ENCODE measurements at places on chromosomes 3 and 15. TPM values are rescaled to one million over a fixed set of nuclear protein-coding genes. Genes with fewer than 3 reads are reported as not detected.
A peak's percentile ranks its signal among the peaks of the same experiment; 100 is the strongest.

The HDGFL3 gene
- total RNA-seq = 58.6 TPM

The CPNE9 gene
- total RNA-seq = not detected

The GPR87 gene
- total RNA-seq = not detected

The TBCCD1 gene
- 10.6 TPM for total RNA-seq

The CCDC39 gene
- total RNA-seq = 0.72 TPM

The MRPS22 gene
- 36.8 TPM for total RNA-seq

The NR1I2 gene
- 0.20 TPM for total RNA-seq

The CFAP91 gene
- total RNA-seq = 16.1 TPM

The TMCO5A gene
- total RNA-seq = not detected

The PCOLCE2 gene
- total RNA-seq = 1.5 TPM

The ISLR gene
- total RNA-seq = 314 TPM

The SOX2 gene
- total RNA-seq = not detected

The TTLL13 gene
- total RNA-seq = not detected

The LSAMP gene
- 1.1 TPM for total RNA-seq

The PLXNB1 gene
- total RNA-seq = 166 TPM

The CPLX3 gene
- not detected for total RNA-seq

The GABRB3 gene
- 3.0 TPM for total RNA-seq

The MAN2A2 gene
- total RNA-seq = 31.2 TPM

The DPPA2 gene
- total RNA-seq = not detected

DNA sequence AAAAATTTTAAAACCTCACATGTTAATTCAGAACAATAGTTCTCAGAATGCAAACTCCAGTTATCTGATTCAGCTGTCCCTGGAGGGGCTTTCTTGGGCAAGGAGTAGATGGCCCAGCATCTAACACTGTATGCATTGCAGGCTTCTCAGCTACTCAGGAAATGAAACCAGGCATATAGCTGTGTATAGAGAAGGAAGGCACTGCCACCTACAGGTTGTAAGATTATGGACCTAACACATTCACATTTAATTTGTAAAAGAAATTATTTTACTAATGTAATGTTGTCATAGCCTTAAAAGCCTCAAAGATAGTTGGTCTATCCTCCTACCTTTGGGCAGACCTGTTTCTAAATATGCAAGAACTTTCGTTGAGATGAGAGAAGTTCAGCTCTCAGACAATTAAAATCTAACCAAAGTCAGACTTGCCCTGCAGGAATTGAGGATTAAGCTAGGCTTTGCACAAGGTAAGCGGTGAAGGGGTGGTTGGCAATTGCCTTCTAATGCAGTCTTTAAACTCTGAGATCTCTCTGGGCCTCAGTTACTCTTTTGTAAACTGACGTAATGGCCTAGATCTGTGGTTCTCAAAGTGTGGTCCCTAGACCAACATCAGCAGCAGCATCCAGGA lies 132.8 kb upstream of the SLC24A5 start:
- no peak for DNase-seq

GRCh38 chr15:87733541-87733941 lies 523.0 kb downstream of the NTRK3 start:
- no peak for DNase-seq

- no peak for DNase-seq
Observed at GRCh38 chr3:98711426-98711825, 51.7 kb upstream of the ST3GAL6 start.

- no peak for DNase-seq
Observed at GRCh38 chr15:65910341-65910740, 41.0 kb downstream of the RAB11A start.

- no peak for DNase-seq
Observed at GRCh38 chr3:100022506-100022905, 91.8 kb downstream of the FILIP1L start.

DNA sequence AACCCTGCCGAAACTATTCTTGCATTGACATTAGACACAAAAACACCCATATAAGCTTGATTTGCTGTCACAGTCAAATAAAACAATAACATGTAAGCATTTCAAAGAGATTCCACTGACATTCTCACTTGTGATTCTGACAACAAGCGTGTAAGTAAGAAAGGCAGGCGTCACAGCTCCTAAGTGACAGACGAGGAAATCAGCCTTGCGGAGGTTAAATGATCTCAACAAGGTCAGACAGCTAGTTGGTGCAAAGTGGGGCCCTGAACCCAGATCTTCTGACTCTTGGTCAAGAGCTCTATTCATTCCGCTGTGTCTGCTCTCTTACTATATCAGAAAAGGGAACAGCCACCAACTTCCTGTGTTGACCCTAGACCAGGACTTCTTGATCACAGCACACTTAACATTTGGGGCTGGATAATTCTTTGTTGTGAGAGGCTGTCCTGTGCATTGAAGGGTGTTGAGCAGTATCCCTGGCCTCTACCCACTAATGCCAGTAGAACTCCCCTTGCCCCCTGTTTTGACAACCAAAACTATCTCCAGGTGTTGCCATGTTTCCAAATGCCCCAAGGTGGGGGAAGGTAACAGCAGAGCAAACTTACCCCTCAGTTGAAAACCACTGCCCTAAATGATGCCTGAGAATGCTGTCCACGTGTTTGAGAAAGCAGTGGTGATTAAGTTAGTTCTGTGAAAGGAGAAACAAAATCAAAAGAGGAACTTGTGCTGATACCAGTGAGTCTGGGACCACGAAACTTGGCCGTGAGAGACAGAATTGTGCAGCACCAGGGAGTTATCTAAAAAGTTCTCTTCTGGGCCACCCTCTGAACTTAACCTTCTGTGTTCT lies 86.1 kb downstream of the LIPC start:
- no peak for DNase-seq

DNA sequence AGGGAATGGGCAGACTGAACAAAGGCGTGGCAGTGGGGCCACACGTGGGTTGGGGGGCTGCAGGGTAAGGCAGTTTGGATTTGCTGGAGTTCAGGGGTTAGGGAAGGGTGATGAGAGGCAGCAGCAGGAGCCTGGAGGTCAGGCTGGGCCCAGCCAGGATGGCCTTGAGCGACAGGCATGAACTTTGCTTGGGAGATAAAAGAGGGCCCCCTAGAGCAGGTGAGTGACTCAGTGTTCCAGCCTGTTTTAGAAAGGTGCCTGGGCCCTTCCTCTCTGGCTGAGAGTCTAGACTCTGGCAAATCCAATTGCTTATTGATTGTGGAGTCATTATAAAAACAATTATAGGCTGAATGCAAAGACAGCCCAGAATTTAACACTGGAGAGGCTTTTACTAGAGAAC lies 75.1 kb downstream of the RAB11A start:
- DNase-seq = no peak

- no peak for DNase-seq
Observed at GRCh38 chr3:72862314-72863090, 14.3 kb upstream of the SHQ1 start.

DNA sequence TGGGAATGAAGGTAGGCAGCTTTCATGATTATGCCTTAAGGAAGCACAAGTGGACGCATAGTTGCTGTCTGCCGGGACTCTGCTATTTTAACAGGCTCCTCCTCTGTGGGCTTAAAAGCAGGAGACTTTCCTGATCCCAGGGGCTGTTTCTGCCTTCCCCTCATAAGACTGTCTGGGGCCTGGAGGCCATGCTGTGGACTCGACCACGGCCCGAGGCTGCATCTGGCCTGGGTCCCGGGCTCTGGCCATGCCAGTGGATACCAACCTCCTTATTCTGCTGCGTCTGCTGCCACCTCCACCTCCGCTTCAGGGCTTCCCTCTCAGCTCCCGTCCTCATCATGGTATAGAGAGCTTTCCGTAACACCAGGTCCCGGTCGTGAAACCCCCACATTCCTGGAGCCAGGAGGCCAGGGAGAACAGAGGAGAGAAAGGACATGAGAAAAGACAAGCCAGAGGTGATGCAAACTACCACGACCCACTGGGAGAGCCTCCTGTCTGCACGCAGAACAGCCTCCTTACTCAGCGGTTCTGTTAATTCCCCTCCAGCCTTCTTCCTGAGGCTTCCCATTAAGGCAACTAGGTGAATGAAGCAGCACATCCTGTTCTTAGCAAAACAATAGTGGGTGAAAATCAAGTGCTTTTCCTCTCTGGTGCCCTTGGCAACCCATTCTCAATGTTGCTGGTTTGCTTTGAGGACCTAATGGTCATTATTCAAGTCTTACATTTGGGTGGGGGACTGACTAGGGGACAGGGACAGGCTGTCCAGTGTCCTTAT lies 200.5 kb downstream of the KLF13 start:
- no peak for DNase-seq

- no peak for DNase-seq
Observed at GRCh38 chr3:71579935-71580406, 3.6 kb downstream of the FOXP1 start.

- DNase-seq = no peak
Observed at GRCh38 chr3:24133436-24133835, 188.3 kb downstream of the NR1D2 start.

GRCh38 chr3:154898916-154899315 lies 181.2 kb upstream of the MME start:
- DNase-seq = no peak

DNA sequence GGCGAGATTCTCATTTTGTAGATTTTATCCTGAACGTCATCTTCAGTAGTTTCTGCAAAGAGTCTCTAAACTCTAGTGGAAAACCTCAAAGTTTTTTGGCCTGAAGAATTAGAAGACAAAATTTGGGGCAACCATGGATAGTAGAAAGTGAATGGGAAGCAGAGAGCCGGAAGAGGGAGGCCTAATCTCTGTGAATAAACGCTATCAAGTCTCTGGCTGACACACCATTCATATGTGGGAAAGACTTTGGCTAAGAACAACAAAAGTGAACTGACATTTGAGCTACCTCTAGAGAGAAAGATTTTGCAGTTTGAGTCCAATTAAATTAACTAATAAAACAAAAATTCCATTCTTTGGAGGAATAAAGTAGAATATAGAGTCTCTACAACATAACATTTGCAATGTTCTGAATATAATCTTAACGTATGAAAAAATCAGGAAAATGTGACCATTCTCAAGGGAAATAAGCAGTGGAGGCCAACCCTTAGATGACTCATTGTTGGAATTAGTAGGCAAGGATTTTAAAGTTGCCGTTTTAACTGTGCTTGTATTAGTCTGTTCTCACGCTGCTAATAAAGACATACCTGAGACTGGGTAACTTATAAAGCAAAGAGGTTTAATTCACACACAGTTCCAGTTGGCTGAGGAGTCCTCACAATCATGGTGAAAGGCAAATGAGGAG lies 184.6 kb downstream of the C3orf38 start:
- DNase-seq = no peak

- DNase-seq = peak; percentile 87
Observed at GRCh38 chr3:52379610-52380009, 63.5 kb downstream of the DNAH1 start.

- no peak for DNase-seq
Observed at GRCh38 chr3:34988296-34988695, 651.0 kb upstream of the ARPP21 start.

DNA sequence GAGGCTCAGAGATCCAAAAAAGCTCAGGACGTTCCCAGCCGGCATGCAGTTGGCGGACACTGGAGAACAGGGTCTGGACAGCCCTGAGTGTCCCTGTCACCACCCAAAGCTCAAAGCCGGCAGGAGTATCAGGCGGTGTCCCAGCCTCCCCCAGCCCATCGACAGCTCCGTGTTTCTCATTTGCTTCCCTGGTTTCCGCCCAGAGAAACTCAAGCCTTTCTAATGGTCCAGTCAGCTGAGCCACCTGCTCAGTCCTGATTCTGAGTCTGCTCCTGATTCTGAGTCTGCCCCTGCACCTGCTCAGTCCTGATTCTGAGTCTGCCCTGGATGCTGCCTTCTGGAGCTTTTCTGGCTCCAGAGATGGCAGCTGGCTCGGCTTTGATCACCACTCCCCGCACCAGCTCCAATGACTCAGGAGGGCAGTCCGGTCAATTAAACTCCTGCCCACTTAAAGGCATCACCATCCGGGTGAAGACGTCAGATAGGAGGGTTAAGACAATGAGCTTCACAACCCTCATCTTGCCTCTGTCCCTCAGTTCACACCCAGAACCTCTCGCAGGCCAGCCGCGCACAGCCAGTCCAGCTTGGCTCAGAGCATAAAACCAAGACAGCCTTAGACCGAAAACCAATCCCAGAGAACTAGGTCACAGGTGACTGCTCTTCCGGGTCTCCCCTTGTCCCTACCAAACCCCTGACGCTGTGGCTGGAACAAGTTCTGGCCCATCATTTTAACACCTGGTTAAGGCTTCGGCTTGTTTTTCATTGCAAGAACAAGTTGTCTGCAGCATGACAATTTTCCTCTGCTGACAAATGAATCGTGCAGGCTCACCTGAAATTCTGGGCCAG lies 6.8 kb downstream of the PCSK6 start:
- no peak for DNase-seq

- DNase-seq = no peak
Observed at GRCh38 chr3:21876782-21877181, 125.8 kb upstream of the ZNF385D start.

- no peak for DNase-seq
Observed at GRCh38 chr3:182424006-182424405, 369.3 kb upstream of the ATP11B start.

- DNase-seq = no peak
Observed at GRCh38 chr3:49401766-49402165, 10.0 kb downstream of the RHOA start.

DNA sequence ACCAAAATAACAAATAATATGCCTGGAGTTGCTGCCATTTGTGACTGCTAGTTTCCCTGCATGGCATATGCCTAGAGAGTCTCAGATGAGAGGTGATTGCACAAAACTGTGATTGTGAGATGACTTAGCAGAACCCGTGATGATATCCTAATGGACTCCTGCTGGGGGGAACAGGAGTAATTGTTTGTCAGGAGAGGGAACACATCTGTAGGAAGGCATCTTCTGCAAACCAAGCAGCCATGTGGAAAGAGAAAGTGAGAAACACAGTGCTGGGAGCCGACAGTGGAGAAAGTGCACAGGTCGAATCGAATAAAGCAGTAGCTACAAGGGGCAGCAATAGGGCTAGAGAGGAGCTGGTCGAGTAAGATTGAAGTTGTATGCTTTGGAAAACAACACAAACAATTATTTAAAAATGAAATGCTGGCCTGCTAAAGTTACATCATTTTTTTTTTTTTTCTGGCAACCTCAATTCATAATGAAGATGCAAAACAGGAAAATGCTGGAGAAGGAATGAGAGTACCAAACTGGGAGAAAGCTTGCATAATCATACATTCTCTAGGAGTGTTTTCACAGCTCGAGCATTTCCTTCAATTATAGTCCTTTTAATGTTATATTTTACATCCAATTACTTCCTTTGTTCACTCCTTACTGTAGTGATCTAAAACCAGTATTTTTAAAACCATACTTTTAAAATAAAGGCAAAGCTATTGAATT lies 494.2 kb upstream of the AGTR1 start:
- DNase-seq = no peak

GRCh38 chr15:101193806-101194545 lies 57.9 kb downstream of the CHSY1 start:
- DNase-seq = no peak

DNA sequence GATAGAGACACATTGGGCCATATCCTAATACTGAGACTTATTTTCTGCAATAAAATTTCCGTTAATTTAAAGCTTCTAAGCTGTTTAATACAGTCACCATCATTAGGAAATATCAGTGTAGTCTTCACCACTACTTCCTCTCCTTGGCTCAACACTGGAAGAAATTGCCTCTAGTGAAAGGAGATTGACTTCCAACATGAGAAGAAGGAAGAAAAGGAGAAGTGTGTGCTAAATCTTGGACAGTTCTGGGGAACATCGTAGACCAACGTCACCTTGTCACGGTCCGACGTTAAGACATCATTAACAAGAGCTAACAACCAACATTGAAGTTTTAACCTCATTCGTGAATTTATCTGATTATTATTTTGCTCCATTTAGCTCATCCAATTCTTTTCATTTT lies 987.0 kb upstream of the CFAP20DC start:
- no peak for DNase-seq

GRCh38 chr3:14433106-14433505 lies 30.7 kb downstream of the SLC6A6 start:
- no peak for DNase-seq

Measured in ovary (tissue), 10 donors.